ENCODE measurements at places on chromosomes 12 and 14. TPM values are rescaled to one million over a fixed set of nuclear protein-coding genes. Genes with fewer than 3 reads are reported as not detected.

DNA sequence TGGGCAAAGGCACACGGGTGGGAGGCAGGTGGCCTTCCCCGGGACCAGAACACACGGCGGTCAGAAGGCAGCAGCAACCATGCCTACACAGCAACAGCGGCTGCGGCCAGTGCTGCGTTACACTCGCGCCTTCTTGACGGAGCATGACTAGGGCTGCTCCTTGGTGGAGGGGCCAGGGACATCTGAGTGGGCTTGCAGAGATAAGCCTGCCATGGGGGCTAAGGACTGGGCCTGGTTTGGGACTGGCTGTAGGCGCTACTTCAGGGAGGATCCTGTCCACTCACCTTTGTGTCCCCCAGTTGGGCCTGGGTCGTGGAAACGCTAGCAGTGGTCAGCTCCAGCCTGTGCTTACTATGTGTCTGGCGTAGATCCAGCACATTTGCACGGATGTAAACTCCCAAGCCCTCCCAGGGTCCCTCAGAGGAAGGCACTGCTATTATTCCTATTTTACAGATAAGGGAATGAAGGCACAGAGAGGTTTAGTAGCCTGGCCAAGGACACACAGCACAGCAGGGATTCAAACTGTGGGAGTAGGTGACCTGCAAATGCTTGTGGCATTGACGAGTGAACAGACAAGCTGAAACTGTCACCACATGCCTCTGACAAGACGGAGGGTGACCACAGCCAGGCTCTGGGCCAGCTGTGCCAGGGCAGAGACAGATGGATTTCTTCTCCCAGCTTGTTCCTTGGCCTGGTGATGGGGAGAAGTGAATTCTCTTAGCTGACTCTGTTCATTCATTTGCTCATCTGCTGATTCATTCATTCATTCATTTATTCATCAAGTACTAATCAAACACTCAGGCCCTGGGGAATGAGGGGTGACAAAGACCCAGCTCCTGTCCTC, 31.9 kb upstream of the DLK1 start:
- no peak for DNase-seq

DNA sequence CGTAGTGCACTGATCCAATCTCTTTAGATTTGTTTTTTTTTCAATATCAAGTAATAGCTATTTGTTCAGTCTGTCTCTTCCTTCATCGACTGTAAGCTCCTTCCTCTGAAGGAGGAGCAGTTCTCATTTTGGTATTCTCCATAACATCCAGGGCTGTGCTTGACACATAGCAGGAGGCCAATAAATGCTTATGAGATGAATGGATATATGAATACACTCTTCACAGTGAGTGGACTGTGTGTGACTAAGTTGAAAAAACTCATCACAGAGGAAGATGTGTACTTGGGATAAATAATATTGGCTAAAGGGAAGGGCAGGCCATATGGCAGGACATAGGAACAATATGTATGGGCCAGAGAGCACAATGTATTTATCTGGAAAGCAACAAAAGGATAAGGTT, 205.3 kb upstream of the PRICKLE1 start:
- no peak for DNase-seq

GRCh38 chr14:95699412-95699811, 13.2 kb downstream of the TCL1B start:
- DNase-seq = no peak

GRCh38 chr12:91958816-91959215, 186.8 kb downstream of the BTG1 start:
- DNase-seq = no peak

DNA sequence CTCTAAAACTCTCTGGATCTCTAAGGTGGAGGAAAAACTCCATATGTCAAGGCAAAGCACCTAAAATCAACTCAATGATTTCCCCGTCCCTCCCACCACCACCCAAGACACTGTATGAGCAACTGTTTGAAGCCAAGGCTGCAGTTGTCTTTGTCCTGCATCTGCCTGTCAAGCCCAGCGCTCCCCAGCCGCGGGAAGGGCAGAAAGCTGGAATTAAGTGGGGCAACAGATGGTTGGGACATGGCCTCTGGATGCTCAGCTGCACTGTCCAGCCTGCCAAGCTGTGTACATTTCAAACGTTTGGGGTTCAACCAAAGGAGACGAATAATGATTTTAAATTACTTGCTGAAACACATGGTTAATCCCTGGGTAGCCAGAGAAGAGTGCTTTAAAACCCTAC, 42.2 kb upstream of the PTGR2 start:
- no peak for DNase-seq

DNA sequence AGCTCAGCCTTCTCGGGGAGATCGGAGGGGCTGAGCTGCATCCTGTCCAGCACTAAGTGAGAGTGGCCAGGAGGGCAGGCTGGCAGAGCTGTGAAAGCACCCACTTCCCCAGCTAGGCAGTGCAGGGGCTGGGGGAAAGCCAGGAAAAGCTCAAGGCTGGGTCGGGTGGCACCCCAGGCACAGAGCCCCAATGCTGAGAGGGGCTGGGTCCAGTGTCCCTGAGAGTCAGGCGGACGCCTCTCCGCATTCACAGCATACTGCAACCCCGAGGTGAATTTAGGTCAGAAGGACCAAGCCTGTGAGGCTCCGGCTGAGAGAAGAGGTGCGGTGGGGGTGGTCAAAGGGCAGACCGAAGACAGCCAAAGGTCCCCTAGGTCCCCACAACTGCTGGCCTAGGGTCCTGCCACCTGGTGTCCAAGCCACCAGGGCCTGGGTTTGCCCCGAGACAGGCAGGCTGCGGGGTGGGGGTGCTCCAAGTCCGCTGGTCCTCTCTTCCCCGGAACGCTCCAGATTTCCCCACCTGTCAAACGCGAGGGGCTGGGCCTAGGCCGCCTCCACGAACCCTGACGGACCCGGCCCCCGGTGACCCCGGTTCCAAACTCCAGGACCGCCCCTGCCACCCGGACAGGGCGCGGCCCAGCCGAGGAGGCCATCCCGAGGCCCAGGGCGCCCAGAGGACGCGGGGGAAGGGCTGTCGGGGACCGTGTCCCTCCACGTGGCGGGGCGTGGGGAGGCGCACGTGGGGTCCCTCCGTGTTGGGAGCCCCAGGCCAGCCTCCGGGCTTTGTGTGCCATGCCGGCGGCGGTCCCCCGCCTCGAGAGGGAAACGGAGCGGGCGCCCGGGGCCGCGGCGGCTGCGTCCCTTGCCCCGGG, 527 bp downstream of the CAMKK2 start:
- DNase-seq = peak; percentile 28

DNA sequence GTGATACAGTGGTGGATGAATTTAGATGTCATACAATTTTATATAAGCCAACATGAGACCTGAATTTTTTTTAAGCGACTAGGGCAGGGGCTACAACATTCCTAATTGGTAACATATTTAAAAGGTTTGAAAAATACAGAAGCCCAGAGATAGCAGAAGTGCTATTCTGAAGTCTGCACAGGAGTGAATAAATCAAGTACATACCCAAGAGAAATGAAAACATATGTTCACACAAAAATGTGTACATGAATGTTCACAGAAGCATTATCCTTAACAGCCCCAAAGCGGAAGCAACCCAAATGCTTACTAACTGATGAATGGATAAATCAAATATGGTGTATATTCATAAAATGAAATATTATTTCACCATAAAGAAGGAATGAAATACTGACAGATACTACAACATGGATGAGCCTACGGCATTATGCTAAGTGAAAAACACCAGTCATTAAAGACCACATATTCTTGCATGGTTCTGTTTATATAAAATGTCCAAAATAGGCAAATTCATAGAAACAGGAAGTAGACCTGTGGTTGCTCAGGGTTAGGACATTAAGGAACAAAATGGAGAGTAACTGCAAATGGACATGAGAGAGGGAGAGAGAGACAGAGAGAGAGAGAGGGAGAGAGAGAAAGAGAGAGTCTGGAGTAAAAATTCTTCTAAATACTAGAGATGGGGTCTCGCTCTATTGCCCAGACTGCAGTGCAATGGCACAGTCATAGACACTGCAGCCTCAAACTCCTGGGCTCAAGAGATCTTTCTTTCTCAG, 28.0 kb upstream of the GXYLT1 start:
- DNase-seq = no peak

- DNase-seq = no peak
Observed at GRCh38 chr14:73250317-73250713, 13.0 kb downstream of the PAPLN start.

GRCh38 chr14:78683981-78684380, 513.8 kb downstream of the NRXN3 start:
- no peak for DNase-seq

DNA sequence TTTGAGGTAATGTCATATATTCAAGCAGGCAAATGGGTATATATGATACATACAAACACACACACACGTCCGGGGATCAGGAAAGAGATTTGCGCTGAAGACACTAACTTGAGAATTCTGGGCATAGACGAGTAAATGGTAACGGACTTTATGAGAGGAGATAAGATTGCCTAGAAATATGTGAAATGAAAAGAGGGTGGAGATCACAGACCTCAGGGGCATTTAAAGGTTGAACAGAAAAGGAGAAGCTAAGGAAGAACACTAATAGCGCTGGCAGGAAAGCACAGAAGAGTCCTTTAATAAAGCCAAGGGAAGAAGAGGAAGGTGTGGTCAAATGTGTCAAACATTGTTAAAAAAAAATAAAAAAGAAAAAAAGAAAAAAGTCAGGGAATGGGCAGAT, 13.1 kb downstream of the CRY1 start:
- no peak for DNase-seq

DNA sequence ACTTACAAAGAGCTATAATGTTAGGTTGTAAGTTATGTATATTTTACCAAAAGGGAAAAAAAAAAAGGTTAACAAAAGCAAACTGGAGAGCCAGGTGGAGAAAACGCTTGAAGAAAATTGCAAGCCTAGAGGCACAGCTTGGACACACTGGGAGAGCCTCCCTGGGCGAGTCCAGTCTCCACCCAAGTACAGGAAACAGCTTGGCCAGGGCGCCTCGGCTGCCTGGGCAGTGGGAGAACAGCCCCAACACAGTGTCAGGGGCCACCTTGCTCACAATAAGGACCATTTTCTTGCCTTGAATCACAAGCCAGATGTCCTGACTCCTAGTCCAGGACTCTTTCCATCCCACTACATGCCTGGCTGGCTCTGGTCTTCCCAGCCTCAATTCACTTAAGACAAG, 33.3 kb downstream of the TTC7B start:
- DNase-seq = no peak

DNA sequence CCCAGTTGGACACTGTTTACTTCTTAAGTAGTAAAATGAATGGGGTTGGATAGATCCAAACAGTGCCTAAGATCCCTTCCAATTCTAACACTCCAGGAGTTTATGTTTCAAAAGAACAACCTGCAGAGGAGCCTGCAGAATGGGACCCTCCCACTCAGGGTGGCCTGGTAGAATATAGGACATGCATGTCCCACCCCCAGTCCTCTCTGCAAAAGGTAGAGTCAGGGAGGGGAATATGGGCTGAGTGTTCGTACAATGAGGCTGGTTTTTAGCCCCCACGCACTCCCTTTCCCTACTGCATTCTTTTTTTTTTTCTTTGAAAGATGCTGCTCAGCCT, 11.8 kb upstream of the NYNRIN start:
- no peak for DNase-seq

DNA sequence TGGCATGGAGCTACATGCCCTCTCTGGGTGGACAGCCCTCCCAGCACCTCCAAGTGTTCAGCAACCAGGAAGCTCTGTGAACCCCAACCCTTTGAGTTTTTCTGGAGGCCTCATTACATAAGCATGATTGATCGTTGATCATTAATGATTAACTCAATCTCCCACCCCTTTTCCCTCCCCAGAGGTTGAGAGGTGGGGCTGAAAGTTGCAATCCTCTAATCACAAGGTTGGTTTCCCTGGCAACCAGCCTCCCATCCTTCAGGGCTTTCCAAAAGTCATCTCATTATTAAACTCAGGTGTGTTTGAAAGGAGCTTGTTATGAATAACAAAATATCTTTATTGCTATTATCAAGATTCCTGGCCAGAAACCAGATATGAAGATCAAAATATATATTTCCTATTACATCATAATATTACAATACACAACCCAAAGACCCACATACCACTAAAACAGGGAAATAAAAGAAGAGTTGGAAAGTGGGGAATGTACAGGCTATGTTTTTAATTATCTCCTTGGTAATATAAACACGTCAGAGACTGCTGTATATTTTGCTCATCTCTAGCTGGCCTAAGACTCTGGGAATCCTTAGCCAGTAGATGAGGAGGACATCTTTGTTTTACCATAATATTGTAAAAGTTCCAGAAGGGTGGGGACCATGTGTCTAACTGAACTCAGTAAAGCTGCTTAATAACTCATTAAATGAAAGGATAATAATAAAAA, 73.6 kb downstream of the SSPN start:
- DNase-seq = no peak

DNA sequence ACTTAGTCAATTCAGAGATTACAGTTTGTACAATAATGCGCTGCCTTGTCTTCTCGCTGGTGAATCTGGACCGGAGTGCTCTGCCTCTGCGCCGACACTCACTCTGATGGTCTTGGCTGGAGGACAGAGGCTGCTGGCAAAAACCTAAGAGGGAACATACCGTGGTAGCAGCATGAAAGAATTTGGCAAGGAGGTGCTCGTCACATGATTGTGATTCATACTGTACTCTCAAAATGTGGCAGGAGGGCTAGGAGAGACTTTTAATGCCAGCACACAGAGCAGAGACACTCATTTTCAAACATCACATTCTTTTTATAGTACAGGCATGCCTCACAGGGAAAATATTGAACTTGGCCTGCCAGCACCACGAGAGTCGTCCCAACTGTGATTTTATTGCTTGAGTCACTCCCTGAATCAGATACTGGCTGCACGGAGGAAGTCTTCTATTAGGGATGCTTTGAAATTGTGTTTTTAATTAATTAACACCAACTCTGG, 67.8 kb downstream of the HMGA2 start:
- no peak for DNase-seq

DNA sequence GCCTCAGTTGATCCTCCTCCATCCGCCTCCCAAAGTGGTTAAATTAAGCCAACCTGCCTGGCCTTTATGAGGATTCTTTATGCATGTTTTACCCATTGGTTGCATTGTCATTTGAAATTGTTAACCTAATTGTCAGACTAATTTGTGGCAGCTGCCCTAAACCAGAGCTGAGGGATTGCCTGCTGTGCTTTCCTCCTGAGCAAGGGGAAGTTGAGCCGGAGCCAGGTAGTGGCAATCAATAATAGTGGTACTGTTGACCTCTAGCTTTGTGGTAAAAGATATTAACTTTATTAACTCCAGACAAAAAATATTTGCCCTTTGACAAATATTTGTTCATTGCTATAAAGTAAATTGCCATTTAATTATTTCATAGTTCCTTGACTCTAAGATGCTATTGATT, 5.6 kb upstream of the HEBP1 start:
- DNase-seq = no peak

GRCh38 chr14:74239848-74240793, 872 bp downstream of the VSX2 start:
- peak; percentile 50 for DNase-seq

DNA sequence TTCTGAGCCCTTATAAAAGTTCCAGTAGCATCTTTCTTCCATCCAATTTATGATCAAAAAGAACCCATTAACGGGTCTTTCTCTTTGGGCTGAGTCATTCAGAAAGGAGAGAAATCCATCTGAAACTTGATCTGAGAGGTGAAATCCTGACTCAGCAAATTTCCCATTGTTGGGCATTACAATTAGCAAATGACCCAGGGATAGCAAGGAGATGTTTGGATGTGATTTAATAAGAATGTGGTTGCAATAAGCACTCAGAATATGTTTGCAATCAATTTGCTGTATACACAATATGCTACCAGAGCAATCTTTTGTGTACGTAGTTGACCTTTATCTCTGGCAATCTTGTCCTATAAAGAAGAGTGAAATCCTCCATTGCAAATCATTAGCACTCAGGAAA, 122.7 kb downstream of the CCDC60 start:
- no peak for DNase-seq

DCAF4 gene
- 23.1 TPM for total RNA-seq

C1RL gene
- 147 TPM for total RNA-seq

KRT72 gene
- not detected for total RNA-seq

Measured in kidney (tissue), 22 donors.